ENCODE measurements at places on chromosomes 12 and 14.

GRCh38 chr12:39012870-39013269 lies 107.5 kb upstream of the CPNE8 start:
- no peak for DNase-seq

- DNase-seq = no peak
Measured at GRCh38 chr12:120092551-120093335, 23.8 kb downstream of the RAB35 start.

- DNase-seq = no peak
Measured at GRCh38 chr12:120242971-120243699, 22.4 kb downstream of the PXN start.

- DNase-seq = no peak
Measured at GRCh38 chr12:116779597-116779996, 41.5 kb downstream of the RNFT2 start.

DNA sequence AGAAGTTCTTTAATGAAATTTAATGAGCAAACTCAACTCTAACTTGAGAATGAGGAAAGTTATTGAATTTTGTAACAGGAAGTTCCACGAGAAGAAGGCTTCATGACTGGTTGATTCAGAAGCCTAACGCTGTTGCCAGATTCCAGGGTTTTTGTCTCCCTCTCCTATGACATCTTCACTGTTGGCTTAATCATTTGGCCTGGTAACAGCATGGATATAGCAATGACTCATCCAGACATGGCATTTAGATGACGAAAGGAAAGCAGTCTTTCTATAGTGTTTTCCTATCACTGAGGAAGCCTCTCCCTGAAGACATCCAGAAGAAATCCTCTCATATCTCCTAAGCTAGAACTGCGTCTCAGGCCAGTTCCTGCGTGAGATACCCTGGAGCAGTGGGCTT lies 9.4 kb upstream of the KCNA1 start:
- no peak for DNase-seq

DNA sequence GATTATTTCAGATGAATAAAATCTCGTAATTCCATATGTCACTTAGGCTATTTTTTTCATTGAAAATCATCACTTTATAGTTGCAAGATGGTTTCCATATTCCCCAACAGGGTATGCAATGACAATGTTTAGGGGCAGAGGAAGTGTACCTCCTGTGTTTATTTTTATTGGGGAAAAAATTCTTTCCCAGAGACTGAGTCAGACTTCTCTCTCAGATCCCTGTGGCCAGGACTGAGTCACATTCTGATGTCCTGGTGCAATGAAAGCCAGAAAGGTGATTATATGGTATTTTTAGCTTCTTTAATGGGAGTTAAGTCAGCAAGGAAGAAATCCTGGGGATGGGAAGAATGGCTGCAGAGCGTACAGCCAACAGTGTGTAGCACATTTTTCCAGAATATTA lies 196.9 kb upstream of the ALG10 start:
- no peak for DNase-seq

GRCh38 chr12:82144505-82144904 lies 213.7 kb downstream of the CCDC59 start:
- no peak for DNase-seq

DNA sequence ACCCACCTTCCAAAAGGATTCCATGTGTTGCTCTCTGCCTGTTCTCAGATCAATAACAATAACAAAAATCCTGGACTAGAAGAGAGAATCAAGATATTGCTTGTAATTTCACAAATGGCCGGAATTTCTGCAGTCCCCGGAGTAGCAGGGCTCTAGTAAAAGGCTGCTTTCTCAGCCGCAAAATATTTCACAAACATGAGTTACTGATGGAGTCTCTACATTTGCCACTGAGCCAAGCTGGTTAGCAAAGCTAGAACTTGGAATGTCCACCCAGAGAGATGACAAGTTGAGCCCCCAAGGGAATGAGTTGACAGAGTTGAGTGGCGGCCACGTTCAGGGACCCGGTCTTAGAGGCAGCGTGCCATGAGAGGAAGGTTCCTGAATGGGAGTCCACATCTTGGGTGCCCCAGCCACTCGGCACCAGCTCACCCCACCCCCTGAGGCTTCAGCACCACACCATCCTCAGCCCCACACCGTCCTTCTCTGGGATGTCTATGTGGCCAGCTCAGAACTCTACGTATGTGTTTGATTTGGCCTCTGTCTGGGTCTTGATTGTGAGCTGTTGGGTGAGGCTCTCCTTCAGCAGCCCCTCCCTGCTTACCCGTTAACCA lies 15.9 kb downstream of the FBLN5 start:
- DNase-seq = no peak

GRCh38 chr14:93745603-93746273 lies 42.5 kb downstream of the PRIMA1 start:
- DNase-seq = no peak

DNA sequence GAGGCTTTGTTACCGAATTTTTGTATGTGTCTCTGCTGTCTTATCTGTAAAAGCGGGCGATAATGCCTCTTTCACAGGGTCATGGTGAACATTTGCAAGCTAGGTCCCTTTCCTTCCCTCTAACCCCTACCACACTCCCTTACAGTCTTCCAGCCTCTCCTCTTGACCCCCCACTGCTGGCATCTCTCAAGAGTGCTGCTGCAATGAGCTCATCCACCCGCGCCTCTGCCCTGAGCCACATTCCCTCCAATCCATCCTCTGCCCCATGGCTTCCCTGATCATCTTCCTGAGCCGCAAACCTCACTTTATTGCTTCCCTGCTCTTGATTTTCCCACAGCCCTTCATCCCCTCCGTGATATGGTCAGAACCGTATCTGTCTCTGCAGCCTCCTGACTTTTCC lies 343.6 kb downstream of the BCL11B start:
- no peak for DNase-seq

- DNase-seq = no peak
Measured at GRCh38 chr12:24739106-24739779, 209.7 kb downstream of the BCAT1 start.

GRCh38 chr12:41795910-41796309 lies 348.8 kb downstream of the GXYLT1 start:
- DNase-seq = no peak

GRCh38 chr12:5441497-5442236 lies 9.8 kb downstream of the NTF3 start:
- no peak for DNase-seq

- DNase-seq = peak; percentile 66
Measured at GRCh38 chr14:77186911-77187648, 5.5 kb downstream of the TMEM63C start.

Data from epithelial cell of prostate (primary cell).